ENCODE measurements at places on chromosomes 3 and 15.

DNA sequence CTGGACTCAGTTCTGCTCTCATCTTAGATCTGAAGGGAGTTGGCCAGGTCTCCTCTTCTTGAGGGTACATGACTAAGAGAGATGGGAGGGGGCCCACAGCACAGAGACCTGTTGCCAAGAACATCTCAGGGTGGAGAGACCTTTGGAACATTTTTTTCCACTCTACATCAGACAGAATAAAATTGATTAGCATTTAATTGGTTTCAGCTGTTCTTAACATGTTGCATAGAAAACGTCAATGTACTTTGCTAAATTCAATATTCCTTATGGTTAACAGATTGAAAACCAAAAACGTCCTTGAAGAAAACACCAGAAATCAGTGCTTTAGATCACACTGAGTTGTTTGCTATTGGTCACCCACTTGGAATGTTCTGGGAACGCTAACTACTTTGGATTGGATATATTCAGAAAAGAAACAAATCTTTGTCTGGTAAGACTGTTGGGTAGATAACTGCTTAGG is 36.4 kb upstream of the FSTL1 start:
- no peak for DNase-seq

- no peak for DNase-seq
Observed at GRCh38 chr3:166663194-166663593, 716.9 kb downstream of the ZBBX start.

DNA sequence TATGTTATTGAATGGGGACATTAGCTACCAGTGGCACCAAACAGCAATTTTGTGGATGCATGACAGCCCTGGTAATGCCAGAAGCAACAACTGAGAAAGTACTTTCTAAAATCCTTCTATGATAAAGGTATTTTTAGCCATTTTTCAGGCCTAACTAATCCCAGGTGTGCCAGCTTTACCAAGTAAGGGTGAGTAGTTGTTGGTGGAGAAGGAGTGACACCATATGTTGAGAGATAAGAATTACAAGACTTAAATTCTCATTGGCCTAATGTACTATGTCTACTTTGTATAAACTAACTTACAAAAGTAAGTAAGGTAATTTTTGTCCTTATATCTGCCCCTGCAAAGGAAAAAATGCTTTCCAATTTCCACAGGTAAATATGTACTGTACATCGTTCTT is 4.1 kb upstream of the COX17 start:
- DNase-seq, result peak; percentile 60

DNA sequence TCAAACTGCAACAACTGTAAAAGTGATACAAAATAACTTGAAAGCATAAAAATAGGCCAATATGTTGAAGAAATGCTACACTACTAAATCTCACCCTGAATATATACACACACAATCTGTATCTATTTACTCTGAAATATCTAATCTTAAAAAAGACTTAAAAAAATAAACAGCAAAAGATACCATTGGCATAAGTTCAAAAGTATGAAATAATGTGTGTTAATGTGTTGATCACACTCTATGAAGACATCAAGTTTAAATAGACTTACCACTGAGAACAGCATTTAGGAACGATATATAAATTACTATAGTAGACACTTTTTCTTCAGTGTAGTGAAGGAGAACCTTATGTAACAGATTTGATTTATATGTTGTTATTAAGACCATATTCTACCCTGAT is 14.1 kb upstream of the SATB1 start:
- DNase-seq, result no peak

GRCh38 chr3:158273656-158274055 is 163.8 kb downstream of the RSRC1 start:
- DNase-seq, result no peak

DNA sequence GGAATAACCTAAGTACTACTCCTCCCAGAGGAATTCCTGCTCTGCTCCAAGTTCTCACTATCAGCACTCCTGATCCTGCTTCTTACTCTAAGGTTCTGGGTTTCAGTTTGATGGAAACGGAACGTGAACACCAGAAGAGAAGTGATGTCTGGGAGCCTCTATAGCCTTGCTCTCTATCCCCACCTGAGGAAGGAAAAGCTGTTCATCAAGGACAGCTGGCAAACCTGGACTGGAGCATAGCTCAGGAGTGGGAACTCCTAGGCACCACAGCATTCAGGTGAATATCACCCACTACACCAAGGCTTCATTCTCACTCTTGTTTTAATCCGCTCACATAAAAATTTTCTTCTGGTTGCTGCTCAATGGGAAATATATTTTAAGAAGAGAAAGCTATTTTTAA is 13.0 kb upstream of the CADPS start:
- no peak for DNase-seq

- DNase-seq, result no peak
Observed at GRCh38 chr3:195550723-195551122, 7.6 kb upstream of the PPP1R2 start.

DNA sequence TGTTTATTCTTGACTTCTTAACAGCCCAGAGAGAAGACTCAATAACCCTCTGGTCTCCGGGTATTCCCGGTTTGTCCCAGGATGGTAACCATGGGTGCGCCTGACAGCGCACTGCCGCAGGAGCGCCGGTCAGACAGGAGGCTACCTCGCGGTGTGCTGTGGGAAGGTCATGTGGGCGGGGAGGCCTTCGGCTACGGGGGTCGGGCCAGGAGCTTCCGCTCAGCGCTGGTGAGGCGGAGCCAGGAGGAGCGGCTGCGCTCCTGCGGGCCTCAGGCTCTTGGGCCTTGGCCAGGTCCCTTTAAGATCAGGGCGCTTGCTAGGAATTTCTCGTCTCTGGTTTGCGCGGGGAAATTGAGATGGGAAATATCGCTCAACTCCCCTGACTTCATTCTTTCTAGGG is 182.3 kb upstream of the NDN start:
- DNase-seq, result peak; percentile 53

DNA sequence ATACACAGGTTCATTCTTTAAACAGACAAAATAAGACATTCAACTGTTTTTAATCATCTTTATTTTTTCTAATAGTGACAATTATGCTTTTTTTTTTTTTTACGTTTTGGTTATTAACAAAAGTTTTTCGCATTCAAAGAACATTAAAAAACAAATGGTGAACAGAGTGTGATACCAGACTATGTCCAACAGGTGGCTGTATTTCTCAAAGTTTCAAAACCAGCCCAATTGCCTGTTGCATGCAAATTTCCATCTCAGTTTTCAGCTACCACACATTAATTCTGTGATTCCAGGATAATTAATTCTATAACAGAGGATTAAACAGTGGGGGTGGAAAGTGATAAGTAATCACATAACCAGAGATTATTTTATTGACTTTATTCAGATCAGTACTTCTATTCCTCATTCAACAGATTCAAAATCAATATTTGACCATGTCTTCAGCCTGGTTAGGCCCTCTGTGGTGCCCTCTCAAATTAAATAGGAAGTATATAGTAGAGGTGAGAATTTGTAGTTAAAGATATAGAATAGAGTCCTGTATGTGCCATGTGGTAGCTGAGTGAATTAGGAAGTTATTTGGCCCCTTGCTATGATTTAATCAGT is 122.2 kb upstream of the DCBLD2 start:
- peak; percentile 64 for DNase-seq

GRCh38 chr3:38634111-38634510 is 15.4 kb downstream of the SCN5A start:
- no peak for DNase-seq

DNA sequence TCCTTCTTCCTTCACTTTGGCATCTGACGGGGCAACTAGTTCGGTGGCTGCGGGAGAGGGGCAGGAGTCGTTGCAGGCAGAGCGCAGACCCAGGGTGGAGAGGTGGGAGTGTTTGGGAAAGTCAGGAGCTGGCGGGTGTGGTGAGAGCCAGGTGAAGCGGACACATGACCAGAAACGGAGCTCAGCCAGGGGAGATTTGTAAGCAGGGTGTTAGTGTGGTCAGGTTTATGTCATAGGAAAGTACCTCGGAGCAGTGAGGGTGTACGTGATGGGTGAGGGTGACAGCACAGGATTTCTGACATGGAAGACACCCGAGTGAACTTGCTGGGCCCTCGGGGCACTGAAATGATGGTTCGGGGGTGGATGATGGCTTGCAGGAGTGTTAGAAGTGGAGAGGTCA is 247.4 kb upstream of the TPM1 start:
- no peak for DNase-seq

DNA sequence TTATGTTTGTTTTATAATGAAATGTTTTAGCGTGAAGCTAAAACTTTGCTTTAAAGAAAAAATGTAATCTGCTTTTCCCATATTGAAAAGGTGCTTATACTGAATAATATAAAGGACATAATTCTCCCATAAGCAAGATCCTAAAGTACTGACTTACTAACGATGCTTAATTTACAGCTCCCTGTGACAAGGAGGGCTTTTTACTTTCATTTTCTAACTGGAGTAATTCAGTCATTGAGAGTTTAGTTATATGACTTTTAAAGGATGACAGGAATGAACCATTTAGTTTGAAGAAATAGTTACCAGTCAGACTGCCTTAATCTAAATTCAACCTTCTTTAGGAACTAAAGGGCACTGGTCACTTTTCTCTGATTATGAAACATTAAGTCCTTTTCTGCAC is 19.3 kb upstream of the ZPLD1 start:
- peak; percentile 69 for DNase-seq

GRCh38 chr3:107452436-107452835 is 70.3 kb upstream of the BBX start:
- DNase-seq, result no peak

GRCh38 chr3:139756529-139757103 is 78.8 kb upstream of the NMNAT3 start:
- no peak for DNase-seq

- DNase-seq, result no peak
Observed at GRCh38 chr15:99974246-99974645, 241.0 kb upstream of the LYSMD4 start.

GRCh38 chr3:52684184-52684583 is 1.5 kb downstream of the PBRM1 start:
- DNase-seq, result peak; percentile 45

DNA sequence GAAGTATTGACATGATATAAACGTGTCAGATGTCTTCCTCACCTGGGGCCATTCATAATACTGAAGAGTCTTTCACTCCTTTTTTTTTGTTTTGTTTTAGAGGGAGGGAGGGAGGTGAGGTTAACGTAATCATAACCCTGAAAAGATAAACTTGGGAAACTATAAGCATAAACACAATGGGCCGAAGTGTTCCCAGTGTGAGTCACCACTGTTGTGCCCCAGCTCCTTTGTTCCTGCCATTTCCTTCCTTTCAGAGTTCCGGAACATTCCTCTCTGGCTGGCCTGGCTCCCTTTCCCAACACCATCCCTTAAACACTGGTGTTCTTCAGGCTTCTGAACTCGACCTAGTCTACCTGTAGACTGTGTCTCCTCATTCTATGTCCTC is 18.6 kb downstream of the PLD1 start:
- DNase-seq, result no peak

DNA sequence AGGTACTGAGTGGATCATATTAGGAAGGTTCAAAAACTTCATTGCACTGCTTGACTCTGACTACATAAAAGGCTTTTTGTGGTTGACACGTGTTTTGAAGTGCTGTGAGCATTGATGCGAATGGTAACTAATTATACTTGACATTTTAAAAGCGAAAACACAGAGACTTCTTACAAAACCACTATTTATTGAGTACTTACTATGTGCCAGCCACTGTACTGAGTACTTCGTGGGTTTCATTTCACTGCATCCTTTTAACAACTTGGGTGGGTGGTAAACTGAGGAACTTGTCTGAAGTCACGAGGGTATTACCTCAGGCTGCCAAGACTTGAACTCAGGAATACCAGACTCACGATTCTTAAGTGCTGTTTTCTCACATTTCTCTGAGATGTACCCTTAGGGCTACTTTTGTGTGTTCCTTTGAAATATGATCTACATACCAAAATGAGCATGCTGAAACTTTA is 45.3 kb upstream of the PPP4R2 start:
- DNase-seq, result no peak

DNA sequence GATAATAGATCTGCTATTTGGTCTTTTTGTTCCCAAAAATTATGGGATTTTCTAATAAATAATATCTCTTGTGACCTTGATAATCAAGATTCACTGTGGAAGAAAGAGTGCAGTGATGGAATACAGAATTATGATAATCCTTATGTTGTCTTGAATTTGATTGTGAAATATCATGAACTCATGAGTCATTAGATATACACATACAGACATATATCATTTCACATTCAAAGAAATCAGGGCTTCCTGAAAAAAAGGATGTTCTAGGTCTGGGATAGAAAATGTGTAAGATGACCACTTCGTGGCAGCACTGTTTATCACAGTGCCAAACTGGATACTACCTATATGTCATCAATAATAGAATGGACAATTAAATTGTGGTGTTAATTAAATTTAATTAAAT is 97.7 kb downstream of the DPH6 start:
- DNase-seq, result peak; percentile 3

- DNase-seq, result peak; percentile 52
Observed at GRCh38 chr3:160754371-160754854, 1.6 kb upstream of the PPM1L start.

- DNase-seq, result no peak
Observed at GRCh38 chr3:59133311-59133710, 83.5 kb upstream of the CFAP20DC start.

GRCh38 chr3:149933008-149933407 is 37.7 kb downstream of the PFN2 start:
- no peak for DNase-seq

GRCh38 chr15:97168704-97169475 is 791.6 kb upstream of the ARRDC4 start:
- DNase-seq, result no peak

DNA sequence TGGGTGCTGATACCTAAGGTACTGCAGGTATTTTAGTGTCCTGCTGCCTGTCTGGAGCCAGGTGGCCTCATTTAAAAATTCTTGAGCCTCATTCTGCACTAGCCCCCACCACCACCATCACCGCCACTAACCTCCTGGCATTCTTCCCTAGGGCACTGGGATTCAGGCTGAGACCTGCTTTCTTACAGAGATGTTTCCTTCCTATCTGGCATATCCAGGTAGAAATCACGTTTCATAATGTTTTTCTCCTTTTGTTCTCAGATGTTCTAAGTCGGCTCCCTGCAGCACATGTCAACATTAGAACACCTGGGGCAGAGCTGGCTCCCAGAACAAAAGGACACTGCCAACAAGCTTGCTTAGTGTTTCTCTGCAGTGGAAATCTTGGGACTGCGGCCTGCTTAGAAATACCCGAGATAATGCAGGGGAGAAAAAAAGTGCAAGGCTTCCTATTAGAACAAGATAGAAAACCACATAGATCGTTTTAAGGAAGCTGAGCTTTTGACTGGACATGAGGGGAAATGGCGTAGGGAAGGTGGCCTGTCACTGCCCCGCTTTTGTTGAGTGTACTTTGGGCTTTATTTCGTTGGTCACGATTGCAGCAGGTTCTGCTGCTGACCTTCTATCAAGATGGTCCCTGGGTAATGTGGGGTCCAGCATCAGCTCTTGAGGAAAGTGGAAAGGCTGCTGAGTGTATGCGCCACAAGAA is 59.6 kb upstream of the PPARG start:
- DNase-seq, result peak; percentile 60
